ENCODE measurements at places on chromosomes 11 and 22. TPM values are rescaled to one million over a fixed set of nuclear protein-coding genes. Genes with fewer than 3 reads are reported as not detected.

Gene TRIM51
- total RNA-seq: not detected

Gene OR10A5
- total RNA-seq: not detected

Gene TRIM3
- 48.4 TPM for total RNA-seq

Gene CDC42BPG
- 2.1 TPM for total RNA-seq

Gene OR2D2
- total RNA-seq: 1.4 TPM

Gene PHOX2A
- total RNA-seq: not detected

Gene PANX3
- total RNA-seq: not detected

Gene TCP11L1
- total RNA-seq: 32.1 TPM

Gene SCGB1A1
- not detected for total RNA-seq

Gene HMOX1
- total RNA-seq: 5.1 TPM

Gene CABP7
- 2.5 TPM for total RNA-seq

Gene XKR3
- total RNA-seq: not detected

Gene MSANTD2
- total RNA-seq: 21.5 TPM

Gene TMEM86A
- total RNA-seq: 6.7 TPM

Gene UBQLN3
- total RNA-seq: 0.46 TPM

Gene CDPF1
- 10.6 TPM for total RNA-seq

Gene ZNF70
- 4.6 TPM for total RNA-seq

Gene SDHAF2
- total RNA-seq: 57.7 TPM

Gene GNAZ
- total RNA-seq: 120 TPM

Gene KRTAP5-11
- not detected for total RNA-seq

Gene NAP1L4
- total RNA-seq: 216 TPM

Gene MYBPC3
- total RNA-seq: not detected

Gene MGAT3
- 42.9 TPM for total RNA-seq

Gene C11orf97
- total RNA-seq: 2.5 TPM

Gene TENM4
- total RNA-seq: 71.5 TPM

Gene IL17REL
- 0.69 TPM for total RNA-seq

Gene PARVG
- 1.4 TPM for total RNA-seq

Gene SLC17A6
- 134 TPM for total RNA-seq

Gene DLG2
- 158 TPM for total RNA-seq

Gene EIF4G2
- total RNA-seq: 995 TPM

Gene KRTAP5-8
- total RNA-seq: not detected

Gene PDGFD
- 14.1 TPM for total RNA-seq

Gene CDC42EP1
- total RNA-seq: 3.2 TPM

Gene TCN2
- total RNA-seq: 22.6 TPM

Gene GAS2
- 18.0 TPM for total RNA-seq

Gene CALCA
- total RNA-seq: not detected

Gene KRTAP5-3
- not detected for total RNA-seq

Gene TRPM5
- total RNA-seq: under 0.01 TPM

Gene CYB5R2
- total RNA-seq: 2.5 TPM

Gene P2RX6
- total RNA-seq: 1.2 TPM

Gene PPP6R3
- total RNA-seq: 137 TPM

Gene OR2AG2
- total RNA-seq: 1.4 TPM

Gene SSTR3
- 1.2 TPM for total RNA-seq

Gene WT1
- total RNA-seq: not detected

Gene GDPD4
- not detected for total RNA-seq

Gene UBE4A
- 62.3 TPM for total RNA-seq

Gene MMP20
- total RNA-seq: not detected

Gene ARFGAP2
- 117 TPM for total RNA-seq

Gene HTR3B
- total RNA-seq: 0.23 TPM

Gene PNPLA3
- total RNA-seq: 8.1 TPM

Gene OR8D2
- not detected for total RNA-seq

Gene PEX26
- 20.8 TPM for total RNA-seq

Gene GGT5
- total RNA-seq: 1.6 TPM

Gene SLC5A1
- total RNA-seq: 0.23 TPM

Gene RAC2
- total RNA-seq: 1.2 TPM
